ENCODE measurements at places on chromosomes 2 and 18.

DNA sequence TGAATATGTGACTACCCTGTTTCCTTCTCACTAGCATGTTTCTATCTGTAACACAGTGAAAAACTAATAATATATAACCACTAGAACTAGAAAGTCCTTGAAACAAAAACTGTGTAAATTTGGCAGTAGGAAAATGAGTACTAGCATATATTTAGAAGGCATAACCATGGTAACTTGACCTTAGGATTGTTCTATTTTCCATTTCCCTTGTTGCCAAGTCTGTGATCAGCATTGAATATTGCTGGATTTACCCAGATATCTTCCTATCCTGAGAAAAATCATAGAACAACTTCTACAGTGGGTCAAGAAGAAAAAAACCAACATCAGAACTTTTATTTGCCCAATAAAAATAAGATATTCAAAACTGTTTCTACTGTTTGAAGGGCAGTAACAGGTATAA lies 563.9 kb upstream of the NRXN1 start:
- no peak for DNase-seq

- DNase-seq: no peak
Observed at GRCh38 chr2:187684174-187684573, 129.9 kb upstream of the TFPI start.

DNA sequence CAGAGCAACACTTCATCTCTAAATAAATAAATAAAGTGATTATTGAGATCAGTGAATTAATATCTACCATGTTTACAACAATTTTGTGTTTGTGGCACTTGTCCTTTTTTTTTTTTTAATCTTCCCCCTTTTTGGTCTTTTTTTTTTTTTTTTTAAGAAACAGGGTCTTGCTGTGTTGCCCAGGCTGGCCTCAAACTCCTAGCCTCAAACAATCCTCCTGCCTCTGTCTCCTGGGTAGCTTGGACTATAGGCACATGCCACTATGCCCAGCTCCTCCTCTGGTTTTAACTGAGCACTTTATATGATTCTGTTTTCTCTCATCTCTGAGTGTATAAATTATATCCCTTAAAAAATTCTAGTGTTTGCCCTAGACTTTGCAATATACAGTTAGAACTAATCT lies 30.3 kb downstream of the SLC4A5 start:
- DNase-seq: no peak

- peak; percentile 77 for DNase-seq
Observed at GRCh38 chr2:96832754-96833507, 10.9 kb downstream of the ANKRD23 start.

DNA sequence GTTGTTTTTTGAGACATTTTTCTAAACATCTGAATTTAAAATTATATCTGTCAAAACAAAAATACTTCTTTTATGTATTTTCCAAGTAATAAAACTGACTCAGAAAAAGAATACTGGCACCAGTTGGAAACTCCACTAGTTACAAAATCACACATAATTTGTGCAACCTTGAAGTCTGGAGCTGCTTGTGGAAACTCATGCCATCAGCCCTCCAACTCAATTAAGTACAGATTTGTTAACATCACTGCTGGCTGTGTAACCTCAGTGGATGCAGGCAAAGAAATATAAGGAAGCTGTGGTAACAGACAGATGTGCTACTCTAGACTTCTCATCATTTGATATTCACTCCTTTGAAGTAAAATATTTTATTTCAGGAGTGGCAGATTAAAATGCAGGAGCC lies 30.0 kb upstream of the RAPH1 start:
- DNase-seq: no peak

DNA sequence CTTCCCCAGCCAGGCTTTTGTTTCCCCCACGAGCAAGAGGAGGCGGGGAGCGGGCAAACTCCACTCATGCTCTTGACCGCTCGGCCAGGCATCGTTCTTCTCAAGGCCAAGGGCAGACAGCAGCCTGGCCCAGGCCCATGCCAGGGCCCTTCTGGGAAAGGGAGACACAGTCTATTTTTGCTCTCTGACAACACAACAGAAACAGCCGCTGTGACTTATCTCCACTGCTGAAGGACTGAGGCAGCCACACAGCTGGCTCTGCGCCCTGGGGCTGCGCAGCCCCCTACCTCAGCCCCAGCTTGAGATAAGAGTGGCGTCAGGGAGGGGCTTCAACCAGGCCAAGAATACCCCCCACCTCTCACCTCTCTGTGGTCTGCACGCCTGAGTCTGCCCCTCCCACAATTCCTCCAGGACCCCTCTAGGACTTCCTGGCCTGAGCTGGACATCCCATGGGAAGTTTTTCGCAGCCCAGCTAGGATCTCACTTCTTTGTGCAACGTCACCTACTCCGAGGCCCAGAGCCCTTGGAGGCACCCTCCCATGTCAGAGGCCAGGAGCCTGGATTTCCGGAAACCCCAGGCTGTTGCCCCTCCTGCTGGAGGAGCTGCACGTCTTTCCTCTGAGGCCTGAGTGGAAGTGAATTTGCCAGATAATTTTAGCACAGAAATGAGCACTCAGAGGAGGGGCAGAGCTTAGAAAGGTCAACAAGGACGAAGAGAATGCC lies 118.9 kb upstream of the OTOS start:
- DNase-seq: no peak

DNA sequence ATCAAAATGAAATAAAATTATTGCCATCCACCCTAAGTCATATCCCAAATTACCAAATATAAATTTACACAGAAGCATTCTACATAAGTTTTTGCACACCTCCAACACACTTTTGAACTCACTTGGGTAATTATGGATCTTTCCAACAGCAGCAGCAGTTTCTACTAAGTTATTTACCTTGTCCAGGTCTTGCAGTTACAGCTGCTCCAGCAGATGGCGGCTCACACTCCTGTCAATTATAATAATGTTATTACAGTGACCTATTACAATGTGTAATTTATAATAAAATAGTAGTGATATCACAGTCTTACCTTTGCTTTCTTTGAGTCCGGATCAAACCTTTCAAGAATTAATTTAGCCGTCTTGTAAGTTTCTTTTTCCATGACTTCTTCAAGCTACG lies 37.9 kb downstream of the LNPK start:
- no peak for DNase-seq

- DNase-seq: no peak
Observed at GRCh38 chr18:13175754-13176210, 42.8 kb upstream of the LDLRAD4 start.

DNA sequence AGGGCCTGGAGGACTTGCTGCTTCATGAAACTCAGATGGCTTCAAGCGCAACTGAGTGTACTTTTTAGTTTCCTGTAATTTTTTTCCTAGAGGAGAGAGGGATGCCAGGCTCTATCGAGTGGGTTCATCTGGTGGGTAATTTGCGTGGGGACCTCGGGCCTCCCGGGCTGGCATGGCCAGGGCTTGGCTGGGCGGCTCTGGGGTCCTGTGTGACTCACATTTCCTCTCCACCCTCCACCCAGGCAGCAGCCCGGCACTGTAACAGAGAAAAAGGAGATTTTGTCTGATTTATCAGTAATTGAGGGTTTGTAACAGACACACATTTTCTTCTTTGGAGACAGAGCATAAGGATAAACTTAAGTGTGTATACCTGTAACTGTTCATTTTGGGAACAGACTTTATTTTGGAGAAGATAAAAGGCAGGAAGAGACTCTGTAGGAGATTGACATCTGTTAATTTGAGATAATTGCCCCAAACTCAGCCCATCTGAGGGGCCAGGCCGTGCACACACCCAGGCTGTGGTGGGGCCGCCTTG lies 64.3 kb downstream of the NFATC1 start:
- no peak for DNase-seq

DNA sequence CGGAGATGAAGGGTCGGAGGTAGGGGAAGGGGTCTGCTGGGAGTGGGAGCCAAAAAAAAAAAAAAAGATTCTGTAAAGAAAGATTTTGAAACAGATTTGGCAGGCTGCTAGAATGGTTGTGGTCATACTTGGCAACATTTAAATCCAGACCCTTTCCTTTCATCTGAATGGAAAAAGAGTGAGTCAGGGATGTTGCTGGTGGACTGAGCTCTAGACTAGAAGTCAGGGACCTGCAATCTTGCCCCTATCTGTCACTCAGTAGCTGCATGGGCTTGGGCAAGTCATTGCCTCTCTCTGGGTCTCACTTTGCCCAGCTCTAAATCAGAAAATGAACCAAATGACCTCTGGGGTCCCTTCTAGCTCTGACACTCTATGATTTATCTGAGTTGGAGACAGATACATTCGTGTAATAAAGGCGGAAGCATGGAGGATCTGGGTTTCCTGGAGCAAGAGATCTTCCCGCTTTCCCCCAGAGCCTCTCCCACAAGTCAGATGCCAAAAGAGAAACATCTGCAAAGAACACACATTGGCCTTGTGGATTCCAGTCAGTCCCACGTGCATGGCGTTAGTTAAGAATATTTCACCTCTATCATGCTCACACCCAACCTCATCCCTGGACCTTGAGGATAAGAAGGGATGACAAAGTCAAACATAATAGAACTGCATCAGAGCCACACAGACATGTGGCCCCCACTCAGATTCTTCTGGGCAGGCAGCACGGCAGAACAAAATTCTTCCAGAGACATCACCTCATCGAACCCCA lies 58.5 kb downstream of the ADD2 start:
- no peak for DNase-seq

- DNase-seq: no peak
Observed at GRCh38 chr2:186554850-186555671, 34.8 kb upstream of the ITGAV start.

DNA sequence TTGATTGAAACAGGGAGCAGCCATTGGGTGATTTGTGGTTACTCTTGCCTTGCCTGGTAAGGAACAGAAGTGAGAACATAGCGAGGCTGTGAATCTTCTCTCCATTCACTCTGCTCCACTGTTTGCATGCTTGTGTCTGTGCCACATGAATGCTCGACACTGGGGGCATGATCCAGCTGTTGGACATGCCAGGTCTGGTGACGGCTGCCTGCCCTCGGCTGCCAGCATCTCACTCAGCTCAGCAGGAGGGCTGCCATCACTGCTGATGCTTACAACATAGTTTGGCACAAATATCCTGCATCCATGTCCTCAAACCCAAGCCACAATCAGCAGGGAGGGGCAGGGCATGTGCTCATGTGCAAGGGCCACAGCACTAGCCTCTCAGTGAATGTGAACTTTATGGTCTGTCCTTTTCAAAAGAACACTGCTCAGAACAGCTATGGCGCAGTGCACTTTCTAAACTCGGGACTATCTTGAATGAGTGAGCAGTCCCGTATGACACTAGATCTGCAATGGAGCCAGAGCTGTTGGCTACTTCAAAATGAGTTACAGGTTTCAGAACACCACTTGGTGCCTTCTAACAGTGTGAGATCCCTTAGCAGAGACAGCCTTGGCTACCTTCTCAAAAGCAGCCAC lies 126.3 kb downstream of the NRP2 start:
- DNase-seq: peak; percentile 14

DNA sequence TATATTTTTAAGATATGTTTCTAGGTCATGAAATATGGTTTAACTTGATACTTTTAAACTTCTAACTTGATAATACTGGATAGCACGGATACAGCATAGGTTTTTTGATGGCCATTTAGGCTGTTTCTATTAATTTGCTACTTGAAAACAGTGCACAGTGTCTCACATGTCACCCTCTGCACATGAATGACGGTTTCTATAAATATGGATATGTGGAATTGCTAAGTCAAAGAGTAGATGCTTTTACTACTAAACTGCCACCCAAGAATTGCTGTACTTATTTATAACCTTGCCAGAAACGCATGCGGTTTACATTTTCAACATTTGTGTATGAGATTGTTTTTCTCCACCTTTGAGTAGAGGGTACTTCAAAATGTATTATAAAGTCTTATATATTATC lies 174.6 kb upstream of the LYPD1 start:
- DNase-seq: no peak

DNA sequence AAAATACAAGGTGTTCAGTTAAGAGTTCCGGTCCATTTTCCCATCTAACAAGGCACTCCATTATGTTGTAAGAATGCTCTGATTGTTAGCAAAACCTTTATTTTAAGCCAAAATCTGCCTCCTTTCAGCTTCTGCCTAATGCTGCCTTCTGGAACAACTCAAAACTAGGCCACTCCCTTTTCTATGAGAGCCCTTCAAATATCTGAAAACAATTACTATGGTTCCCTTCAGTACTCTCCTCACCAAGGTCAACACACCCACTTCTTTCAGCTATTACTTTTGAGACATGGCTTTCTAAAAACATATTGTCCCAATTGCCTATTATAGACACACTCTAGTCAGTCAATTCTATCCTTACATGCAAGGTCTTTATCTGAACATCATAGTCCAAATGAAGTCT lies 429.4 kb downstream of the ERBB4 start:
- no peak for DNase-seq

- peak; percentile 95 for DNase-seq
Observed at GRCh38 chr18:3604498-3605408, 154.8 kb downstream of the TGIF1 start.

DNA sequence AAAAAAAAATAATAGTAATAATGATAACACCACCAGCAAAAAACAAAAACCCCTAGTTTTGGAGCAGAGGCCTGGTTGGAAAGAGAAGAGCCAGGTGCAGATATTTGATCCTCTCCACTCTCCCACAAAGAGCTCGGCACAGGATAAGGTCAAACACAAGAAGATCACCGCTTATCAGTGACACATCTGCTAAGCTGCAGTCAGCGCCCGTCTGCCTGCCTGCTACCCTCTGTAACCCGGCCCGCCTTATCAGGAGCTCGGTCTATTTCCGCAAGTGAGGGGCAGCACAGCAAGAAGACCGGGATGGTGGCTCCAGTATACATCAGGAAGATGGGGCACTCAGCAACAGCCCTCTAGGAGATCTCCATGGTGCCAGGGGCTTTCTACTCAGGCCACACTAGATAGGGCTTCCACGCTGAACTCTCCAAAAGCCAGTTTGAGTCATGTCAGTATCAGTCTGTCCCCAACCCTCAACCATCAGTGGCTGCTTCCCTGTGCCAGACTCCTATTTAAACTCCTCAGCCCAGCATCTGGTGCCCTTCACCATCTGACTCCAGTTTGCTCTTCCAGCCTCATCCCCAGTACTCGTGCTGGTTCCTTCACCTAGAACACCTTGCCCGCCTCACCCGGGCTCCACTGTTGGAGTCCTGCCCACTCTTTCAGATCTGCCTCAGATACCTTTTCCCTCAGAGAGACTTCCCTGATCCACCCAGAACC lies 67.3 kb upstream of the PPP1CB start:
- DNase-seq: no peak

- DNase-seq: peak; percentile 66
Observed at GRCh38 chr18:63951302-63951705, 2.2 kb downstream of the HMSD start.

DNA sequence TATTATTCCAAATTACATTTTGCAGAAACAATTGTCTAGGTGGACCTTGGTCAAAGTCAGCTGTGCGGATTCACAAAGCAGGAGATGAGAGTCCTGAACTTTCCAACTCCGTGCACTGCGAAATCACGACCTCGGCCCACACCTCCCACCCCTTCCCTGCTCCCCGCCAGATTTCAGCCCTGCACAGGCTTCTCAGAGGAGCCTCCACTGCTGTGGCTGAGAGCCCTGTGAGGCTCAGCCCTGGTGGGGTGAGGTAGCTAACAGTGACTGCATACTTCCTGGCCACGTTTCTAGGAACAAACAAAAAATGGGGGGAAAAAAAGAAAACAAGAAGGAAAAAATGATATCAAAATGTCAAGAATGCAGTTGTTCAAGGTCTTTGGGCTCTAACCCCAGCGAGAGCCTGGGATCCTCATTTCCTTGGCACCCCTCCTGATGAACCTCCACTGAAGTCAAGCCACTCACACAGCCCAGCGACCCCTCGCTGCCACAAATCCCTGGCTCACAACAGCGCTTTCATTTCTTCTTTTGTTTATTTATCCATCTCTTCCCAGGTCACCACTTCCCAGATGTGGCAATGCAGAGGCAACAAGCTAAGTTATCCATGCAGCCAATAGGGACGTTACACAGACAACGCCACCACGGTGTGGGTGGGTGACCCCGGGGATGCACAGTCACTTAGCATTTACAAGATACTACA lies 729.7 kb upstream of the ID2 start:
- no peak for DNase-seq

Measured in fibroblast of skin of scalp (primary cell).